ENCODE measurements at places on chromosomes 6 and 20.
A peak's percentile ranks its signal among the peaks of the same experiment; 100 is the strongest.

DNA sequence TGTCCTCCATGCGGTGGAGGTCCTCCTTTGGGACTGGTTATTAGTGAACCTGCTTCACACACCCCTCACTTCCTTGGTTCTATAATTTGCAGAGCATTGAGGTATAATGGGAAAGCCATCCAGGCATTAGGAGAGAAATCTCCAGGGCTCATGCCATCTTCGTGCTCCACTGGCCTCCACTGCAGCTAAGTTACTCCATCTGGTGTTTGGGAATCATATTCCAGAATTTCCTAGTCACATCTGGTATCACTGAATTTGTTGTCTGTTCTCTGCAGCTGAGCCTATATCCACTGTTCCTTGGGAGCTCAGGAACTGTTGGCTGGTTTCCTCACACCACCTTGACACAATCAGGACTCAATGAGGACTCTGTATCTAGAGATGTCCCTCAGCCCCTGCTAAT, 173.0 kb upstream of the TSHZ2 start:
- DNase-seq: no peak

DNA sequence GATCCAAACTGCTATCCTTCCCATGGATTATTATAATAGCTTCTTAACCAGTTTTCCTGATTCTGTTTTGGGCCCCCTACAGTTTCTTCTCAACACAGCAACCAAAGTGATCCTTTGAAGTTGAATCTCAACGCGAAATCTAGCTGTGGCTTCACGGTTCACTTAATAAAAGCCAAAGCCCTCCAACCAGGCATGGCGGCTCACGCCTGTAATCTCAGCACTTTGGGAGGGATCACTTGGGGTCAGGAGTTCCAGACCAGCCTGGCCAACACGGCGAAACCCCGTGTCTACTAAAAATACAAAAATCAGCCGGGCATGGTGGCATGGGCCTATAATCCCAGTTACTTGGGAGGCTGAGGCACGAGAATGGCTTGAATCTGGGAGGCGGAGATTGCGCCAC, 3.3 kb downstream of the RMND1 start:
- no peak for DNase-seq

DNA sequence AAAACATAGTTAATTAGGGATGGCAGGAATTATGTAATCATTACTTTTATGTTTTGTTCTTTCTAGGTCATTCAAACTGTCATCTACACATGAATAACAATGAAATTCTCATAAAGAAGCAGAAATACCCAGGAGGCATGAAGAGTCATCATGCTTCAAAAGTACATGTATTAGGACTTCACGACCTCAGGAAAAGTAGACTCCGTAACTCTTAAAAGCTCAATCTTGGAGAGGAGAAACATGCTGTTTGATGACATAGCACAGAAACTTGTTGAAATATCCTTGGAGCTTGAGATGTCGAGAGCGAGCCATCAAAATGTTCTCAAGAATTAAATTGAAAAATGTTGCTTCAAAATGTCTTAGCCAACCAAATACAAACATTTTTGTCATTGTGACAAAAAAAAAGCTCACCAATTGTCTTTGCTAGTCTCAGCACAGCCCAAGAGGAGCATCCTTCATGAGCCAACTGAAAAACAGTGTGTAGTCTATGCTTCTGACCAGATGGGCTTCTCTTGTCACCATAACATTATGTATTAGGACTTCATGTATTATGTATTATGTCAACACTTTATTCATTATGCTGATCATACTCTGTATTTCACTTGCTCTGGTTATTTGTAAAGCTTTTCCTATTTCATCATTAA, 28.2 kb upstream of the ANKEF1 start:
- DNase-seq: no peak

GRCh38 chr6:227812-228338, 64.4 kb upstream of the DUSP22 start:
- no peak for DNase-seq

- no peak for DNase-seq
Observed at GRCh38 chr6:45072016-45072415, 256.1 kb upstream of the RUNX2 start.

GRCh38 chr6:158461954-158462353, 97.9 kb upstream of the TMEM181 start:
- DNase-seq: no peak

DNA sequence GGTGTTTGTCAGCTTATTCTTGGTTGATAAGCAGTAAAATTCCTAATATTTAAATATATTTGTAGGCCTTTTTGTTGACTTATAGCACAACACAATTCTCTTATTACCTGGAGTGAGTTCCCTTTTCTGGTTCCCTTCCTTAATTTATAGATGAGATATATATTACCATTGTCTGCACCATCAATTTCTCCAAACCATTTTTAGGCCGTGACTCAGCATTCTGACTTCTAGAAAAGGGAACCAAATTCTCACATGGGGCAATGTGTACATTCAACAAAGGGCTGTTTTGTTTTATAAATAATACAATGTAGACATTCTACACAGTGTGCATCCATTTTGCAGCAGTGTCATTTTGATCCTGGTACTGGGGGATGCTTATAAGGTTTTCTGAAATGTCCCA, 52.8 kb downstream of the NCOA7 start:
- no peak for DNase-seq

DNA sequence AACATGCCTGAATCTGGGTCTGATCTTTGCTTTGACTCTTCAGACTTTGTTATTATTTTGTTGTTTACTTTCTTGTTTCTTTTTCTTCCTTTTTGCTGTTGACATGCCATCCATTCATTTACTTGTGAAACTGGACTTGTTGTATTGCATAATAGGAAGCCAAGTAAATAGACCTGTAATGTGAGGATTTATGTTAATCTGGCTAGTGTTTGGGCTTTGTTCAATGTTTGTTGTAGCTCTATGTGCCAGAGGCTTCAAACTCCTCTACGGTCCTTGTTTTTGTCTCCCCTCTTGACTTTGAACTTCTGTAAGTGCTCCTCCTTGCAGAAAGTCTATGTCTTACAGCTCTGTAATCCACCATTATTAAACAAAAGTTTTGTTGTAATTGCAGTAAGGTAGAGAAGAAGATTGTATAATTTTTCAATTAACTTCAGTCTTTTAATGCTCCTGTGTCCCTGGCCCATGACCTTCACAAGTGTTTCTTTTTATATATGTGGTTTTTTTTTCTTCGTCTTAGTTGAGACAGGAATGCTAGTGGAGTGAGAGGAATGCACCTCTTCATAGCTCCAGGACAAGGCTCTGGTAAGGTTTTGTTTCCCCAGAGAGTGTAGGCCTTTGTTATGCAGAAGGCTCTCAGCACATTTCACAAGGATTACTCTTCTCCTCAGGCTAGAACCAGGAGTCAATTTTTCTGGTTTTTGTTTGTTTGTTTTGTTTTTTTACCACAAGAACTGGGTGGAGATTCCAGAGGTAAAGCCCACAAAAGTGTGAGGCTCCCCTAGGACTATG, 1061.8 kb upstream of the CITED2 start:
- DNase-seq: no peak

DNA sequence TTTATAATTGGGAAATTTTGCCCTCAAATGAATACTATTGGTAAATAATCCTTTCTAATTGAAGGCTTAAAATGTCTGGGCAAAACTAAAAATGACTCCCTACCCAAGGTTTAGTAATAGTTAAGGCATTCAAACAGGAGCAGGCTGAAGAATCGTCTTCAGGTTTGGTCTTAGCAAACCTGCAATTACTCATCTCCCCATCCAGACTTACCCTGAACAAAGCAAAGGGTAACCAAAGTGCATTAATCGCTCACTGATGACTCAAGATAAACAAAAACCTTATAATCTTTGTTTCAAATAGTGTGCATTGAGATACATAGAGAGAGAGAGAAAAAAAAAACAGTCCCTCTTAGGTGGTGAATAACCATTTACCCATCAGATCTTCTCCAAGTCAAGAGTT, 225.5 kb downstream of the BMP2 start:
- no peak for DNase-seq

DNA sequence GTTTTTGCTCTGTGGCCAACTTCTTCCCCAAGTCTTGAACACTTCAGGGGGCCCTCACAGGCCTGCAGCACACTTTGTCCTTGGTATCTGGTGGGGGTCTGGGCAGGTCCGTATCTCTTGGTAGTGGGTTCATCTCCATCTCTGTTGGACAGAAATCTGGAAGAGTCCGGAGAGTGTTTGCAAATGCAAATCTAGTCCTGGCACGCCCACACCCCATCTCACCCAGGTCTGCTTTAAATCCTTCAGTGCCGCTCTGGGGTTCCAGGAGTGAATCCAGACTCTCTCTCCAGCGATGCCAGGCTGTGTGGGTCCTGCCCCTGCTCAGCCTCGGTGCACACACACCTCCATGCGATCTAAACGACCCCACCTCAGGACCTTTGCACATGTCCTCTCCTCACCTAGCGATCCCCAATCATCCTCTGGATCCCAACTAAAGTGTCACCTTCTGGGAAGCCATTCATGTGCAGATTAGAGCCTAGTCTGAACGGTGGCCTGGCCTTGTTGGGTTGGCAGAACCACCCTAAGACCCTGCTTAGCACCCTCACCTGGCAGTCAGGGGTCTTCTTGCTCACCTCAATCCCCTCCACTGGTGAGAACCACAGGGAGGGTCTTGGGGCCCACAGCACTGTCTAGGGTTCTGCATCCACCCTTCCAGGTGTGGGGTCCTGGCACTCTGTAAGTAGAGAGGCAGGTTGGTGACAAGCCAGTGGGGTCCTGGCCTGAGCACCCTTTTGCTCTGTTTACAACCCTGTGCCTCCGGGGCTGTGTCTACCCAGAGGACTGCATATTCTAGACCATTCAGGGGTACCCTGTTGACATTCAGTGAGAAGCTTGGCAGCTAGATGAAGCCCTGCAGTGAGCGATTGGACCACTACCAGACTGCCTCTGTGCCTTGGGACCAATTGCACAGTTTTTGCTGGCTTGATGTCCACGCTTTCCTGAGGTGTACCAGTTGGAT, 100.8 kb downstream of the SYCP2 start:
- peak; percentile 26 for DNase-seq

DNA sequence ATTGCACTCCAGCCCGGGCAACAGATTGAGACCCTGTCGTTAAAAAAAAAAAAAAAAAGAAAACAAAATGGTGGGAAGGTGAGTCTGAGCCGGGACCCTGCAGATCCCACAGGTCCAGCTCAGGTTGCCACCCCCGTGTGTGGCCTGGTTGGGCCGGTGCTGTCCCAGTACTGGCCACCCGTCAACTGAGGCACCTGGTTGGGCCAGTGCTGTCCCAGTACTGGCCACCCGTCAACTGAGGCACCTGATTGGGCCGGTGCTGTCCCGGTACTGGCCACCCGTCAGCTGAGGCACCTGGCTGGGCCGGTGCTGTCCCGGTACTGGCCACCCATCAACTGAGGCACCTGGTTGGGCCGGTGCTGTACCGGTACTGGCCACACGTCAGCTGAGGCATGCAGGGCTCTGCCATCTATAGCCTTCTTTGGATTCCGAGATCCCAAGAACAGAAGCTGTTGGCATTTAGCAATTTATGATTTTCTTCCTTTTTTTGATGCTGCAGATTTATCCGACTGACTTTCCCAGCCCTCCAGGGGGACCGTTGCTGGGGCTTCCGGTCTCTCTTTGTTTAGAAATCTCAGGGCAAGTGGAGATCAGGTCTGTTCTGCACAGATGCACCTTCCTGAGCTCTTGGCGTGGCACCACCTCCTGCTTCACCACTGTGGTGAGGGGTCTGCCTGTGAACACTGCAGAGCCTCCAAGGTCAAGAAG, 113.8 kb downstream of the SYCP2 start:
- peak; percentile 21 for DNase-seq

GRCh38 chr6:13262302-13263230, 65.8 kb downstream of the TBC1D7 start:
- DNase-seq: no peak

- no peak for DNase-seq
Observed at GRCh38 chr6:139257821-139258398, 33.9 kb downstream of the TXLNB start.

DNA sequence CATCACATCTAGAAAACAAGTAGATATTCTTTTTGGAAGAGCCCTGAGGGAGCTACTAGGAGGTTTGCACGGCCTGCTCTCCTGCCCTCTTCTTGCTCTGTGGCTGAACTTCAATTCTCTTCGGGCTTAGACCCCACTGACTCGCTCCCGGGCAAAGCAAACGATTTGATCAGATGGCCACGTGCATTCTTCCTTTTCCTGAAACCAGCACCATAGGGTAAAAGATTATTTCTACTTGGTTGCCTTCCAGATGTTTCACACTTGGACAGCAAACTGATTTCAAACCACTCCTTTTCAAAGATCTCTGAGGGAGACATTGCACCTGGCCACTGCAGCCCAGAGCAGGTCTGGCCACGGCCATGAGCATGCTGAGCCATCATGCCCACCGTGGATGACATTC, at the start of gene SLC22A1:
Gene SLC22A1 (plus strand): TSS at position 258 of the 400 bp plus-strand sequence. CDS start 121 bp downstream, at position 379.
- DNase-seq: no peak

DNA sequence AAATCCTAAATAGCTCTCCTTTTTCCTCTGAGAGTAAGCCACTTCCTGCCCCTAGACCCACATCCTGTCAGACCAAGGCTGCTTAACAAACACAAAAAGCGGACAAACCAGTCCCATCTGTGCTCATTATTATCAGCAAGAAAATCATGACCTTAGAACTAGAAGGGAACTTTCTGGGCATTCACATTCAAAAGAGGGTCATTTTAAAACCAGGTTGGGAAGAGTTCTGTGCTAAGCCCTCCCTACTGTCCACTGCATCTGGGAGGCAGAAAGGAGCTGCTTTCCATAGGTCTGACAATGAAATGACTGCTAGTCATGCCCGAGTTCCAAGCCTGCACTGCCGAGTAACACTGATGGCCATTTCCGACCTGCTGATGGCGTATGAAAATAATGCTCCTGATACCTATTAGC, 15.4 kb downstream of the EZR start:
- DNase-seq: peak; percentile 85

DNA sequence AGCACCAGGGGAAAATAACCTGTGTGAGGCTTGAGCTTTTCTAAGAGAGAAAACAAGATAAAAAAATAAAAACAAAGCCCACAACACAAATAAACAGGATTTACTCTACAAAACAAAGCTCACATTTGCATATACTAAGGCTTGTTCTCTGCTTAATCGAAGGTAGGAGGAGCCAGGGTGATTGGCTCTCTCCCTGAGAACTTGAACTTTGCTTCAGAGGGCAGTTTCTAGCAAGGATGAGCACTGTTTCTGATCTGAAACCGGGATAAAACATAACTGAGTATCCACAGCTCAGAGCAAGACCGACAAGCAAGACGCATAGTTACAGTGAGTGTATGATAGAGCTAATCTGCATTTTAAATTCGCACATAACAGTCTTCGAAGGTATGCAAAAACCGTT, 200.6 kb downstream of the PRKN start:
- DNase-seq: no peak

DNA sequence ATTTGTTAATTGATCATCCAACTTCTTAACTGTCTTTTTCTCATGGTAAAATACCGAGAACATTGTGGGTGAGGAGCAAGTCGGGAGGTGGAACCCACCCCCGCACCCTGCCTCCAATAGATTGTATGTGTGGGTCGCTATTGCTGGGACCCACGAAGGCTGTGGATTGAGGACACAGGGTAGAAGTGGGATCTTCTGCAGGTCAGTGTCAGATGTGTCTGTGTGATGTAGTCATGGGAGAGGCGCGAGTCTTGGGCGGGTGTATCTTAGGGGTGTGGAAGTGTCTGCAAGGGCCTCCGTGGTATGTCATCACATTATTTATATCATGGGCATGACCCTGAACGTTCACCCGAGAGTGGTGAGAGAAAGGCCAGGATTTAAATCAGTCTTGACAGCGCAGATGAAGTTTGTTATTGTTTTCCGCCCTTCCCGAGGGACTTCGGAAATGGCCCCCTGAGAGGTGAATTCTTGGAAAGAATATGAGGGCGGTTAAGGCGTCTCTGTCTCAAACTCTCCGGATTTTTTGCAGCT, 472 bp upstream of the PAQR8 start:
- peak; percentile 47 for DNase-seq
